HS-5 (cell line): ENCODE measurements at places on chromosomes 6 and 20.

GRCh38 chr6:143294265-143294860 lies 156.1 kb downstream of the ADAT2 start:
- DNase-seq, result no peak

DNA sequence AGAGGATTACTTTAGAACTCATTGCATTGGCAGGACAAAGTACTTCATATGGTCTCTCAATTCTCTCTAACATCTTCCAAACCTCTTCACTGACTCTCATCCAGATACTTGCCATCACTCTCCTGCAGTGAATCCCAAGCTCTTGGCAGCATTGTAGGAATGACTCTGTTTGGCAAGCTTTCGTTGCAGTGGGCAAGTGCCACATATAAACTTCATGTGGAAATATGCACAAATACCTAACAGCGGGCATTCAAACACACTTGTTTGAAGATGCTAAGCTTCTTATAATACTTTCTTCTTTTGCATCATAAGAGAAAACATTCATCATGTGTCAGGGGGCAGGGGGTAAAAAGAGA lies 86.2 kb upstream of the F13A1 start:
- DNase-seq, result no peak

GRCh38 chr6:118506071-118506638 lies 41.9 kb upstream of the PLN start:
- DNase-seq, result no peak

DNA sequence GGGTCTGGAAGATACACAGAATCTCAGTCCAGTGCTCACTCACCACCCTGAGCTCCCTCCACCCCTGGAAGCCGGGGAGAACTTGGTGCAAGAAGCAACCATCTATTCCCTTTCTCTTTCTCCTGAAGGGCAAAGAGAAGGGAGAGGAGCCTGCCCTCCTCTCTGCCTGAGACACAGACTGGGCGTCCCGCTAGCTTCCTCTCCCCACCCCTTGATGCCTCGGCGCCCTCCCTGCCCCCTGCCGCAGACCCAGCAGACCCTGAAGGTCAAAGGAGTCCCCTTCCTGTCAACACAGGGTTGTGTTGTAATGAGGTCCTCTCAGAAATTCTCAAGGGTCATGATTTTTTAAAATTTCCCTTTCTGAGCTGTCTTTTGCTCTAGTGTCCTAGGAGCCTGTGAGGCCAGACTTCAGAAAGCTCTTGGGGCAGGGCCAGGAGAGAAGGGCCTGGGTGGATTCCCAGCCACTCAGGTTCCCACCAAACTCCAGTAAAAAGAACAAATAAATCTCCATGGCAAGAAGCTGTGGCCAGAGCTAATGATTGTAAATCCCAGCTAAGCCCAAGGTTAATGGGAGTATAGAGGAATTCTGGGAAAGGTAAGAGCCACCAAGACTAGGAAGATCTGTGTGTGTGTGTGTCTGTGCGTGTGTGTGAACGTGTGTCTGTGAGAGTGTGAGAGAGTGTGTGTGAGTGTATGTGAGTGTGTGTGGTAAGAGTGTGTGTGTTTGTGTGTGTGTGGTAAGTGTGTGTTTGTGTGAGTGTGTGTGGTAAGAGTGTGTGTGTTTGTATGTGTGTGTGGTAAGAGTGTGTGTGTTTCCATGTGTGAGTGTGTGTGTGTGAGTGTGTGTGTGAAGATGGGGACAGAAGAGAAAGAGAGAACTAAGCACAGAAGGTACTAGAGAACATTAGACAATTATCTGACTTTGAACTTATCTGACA lies 1.1 kb upstream of the JPH2 start:
- DNase-seq, result no peak
